Stimulated activated naive CD8-positive, alpha-beta T cell treated with anti-CD3 and anti-CD28 coated beads, Interleukin-15, Interleukin-2, amounts not matched to agents 100 U/mL and 50 U/mL, for 24 hours (primary cell): ENCODE measurements at places on chromosomes 2 and 18.

DNA sequence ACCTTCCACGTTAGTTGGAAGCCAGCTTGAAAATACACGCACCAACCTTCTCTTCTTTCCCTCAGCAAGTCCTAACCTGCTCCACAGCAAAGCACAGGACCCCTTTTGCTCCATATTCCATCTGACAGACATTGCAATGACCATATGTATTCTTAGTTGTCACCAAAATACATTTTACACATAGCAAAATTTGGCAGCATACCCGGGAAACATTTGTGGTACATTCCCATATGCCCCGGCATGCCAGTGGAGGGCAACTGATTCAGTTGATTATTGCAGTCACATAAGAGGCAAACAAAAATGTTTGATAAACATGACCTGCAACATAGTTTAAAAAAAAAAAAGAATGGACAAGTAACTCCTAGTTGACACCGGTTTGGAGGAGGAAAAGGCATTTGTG lies 202.1 kb upstream of the UBE2E3 start:
- no peak for DNase-seq

DNA sequence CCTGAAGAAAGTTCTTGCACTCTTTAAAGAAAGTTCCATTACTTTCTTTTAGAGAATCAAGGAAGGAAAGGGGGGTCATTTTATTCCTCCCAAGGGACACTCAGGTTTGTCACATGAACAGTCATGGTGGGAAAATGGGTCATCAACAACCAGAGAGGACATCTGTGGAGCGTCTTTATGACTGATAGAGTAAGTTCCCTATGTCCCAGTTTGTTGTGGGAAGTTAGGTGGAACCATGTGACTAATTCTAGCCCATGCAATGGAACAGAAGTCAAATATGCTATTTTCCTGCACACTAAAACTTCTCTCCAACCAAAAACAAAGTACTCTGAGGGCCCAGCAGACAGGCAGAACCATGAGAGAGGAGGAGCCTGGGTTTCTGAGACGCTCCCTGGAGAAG lies 165.6 kb upstream of the SERTAD2 start:
- DNase-seq: no peak

- DNase-seq: no peak
These were observed 26.0 kb downstream of the SOS1 start for GRCh38 chr2:39094717-39095363.

DNA sequence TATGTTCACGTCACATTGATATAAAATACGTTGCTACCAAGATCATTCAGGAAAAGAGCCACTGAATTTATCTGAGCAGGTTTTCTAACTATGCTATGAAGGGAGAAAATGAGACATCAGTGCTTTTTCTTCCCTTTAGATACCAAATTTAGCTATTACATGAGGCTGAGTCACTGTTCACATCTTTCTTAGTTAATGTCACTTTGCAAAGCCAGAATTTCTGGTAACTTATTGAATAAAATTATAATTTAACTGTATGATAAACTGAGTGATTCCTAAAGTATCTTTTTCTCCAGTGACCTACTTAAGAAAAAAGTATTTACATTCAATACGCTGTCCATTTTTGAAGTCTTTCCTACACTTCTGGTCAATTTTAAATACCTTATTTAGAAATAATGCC lies 22.7 kb downstream of the C1D start:
- DNase-seq: no peak

DNA sequence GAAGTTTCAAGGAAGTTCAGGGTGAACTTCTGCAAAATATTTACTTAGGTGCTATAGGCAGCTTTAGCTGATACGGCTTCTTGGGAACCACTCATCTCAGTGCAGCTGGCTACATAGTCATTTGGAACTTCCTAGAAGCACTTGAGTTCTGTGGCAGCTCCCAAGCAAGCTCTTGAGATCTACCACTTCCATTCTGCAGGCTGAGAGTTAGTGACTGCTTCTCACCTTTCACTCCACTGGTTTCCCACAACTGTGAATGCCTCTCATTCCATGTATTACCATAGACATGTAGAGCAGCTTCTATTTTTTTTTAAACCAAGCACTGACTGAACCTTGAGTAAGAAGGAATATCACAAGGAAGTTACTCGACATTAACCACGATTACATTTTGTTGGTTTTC lies 994.1 kb upstream of the ACVR2A start:
- DNase-seq: no peak

DNA sequence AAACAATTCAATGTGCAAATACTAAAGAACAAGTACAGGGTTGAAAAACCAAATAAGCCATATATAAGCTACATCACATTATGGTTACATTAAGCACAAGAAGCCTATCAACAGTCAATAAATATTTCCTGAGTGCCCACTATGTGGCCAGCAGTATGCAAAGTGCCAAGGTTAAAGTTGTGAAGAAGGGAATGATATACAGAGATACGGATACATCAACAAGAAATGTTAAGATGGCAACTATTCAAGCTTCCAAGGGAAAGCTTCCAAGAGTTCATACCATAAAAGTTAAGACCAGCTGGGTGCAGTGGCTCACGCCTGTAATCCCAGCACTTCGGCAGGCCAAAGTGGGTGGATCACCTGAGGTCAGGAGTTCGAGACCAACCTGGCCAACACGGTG lies 14.0 kb downstream of the DYM start:
- no peak for DNase-seq

GRCh38 chr2:201698588-201699226 lies at the start of gene MPP4:
Gene MPP4, minus strand, starts transcription at chr2:201698644. Its CDS starts 4,690 bp downstream, at chr2:201693954.
- no peak for DNase-seq

DNA sequence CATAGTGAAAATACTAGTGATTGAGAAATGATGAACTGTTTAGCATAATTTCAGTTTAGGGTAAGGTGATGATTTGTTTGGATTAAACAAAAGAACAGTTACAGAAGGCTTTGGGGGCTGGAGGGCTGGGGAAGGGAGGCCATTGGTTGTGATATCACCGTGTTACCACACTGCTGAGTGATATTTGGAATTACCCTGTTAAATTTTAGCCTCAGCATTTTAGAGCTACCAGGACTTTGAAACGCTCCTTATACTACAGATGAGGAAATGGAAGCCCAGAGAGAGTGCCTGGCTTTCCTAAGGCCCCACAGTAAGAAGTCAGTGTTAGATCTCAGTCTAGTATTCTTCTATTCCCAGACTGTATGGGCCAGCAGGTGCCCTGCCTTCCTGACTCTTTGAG lies 15.6 kb downstream of the ARHGEF33 start:
- no peak for DNase-seq

DNA sequence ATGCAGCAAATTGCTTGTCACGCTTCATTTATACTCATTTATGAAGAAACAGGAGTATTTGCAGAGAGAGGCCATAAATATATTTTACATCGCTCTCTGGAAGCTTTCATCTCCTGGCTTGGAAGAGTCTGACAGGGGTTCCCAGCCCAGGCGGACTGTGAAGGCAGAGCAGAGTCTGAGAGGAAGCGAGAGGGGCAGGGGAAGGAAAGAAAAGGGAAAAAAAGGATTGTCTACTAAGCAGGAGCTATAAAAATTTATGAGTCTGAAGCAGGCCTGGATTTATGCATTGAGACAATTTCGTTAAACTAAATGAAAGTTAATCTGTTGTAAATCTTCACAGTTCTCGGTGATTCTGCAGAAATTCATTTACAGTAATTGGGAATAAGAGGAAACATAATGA lies 143.9 kb upstream of the GYPC start:
- DNase-seq: no peak

GRCh38 chr2:12436483-12436882 lies 280.3 kb upstream of the TRIB2 start:
- no peak for DNase-seq

DNA sequence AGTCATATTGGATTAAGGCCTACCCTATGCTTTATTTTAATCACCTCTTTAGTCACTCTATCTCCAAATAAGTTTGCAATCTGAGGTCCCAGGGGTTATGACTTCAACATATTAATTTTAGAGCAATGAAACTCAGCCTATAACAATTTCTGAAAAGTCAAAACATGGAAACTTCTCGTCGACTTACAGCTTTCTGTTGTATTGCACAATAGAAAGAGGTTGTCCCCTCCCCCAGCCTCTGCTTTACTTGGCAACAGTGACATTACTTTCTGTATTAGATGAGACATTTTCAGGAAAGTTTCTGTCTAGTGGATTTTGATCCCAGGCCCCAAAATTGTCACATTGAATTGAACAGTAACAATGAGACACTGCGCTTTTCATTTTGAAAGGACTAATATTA lies 326.4 kb downstream of the THSD7B start:
- no peak for DNase-seq

- no peak for DNase-seq
These were observed 1723.7 kb downstream of the SUCLG1 start for GRCh38 chr2:82735336-82735735.

- DNase-seq: no peak
These were observed 14.1 kb downstream of the PTRHD1 start for GRCh38 chr2:24779116-24779515.

- no peak for DNase-seq
These were observed 98.7 kb downstream of the FAM210A start for GRCh38 chr18:13627639-13628038.

GRCh38 chr2:4144731-4145130 lies 441.4 kb downstream of the DCDC2C start:
- no peak for DNase-seq

DNA sequence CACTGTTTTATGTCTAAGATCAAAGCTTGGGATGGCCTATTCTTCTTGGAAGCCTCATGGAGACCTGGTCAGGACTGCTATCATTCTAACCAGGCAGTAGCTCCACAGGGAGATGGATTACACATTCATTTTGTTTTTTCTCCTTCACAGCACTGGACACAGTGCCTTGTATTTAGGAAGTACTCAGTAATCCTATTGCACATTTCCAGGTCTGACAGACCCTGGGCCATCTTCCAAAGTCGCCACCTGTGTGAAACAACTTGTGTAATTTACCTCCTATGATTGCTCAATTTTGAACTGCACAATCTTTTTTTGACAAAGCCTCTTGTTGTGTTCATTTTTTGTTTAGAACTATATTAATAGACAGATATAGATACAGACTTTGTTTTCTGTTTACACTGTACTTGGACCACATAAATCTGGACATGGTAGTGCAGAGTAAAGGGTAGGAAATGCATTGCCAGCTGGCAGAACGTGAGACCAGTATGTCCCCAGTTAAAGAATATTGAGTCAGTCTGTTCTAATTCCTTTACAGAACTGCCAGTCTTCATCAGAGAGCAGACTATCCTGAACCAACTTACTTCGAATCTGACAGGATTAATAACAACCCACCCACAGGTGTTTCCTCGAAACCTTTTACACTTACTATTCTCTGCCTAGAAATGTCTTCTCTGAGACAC lies 277.8 kb upstream of the CYRIA start:
- no peak for DNase-seq

DNA sequence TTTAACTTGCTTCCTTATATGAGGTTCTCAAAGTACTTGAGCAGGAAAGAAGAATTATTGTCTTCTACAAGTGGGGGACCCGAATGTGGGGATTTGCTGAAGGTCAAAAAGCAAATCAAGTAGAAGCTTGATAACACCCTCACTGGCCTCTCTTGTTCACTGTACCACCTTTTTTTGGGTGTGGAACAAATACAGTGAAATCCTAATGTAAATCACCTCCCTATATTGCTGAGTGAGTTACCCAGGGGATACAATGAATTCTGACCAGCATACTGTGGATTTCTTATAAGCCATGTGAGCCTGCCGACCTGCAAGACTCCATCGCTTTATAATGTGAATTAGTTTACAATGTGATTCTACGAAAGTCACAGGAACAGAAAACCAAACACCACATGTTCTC lies 66.5 kb downstream of the DOCK10 start:
- DNase-seq: no peak

GRCh38 chr2:63735263-63735662 lies 106.4 kb upstream of the UGP2 start:
- DNase-seq: no peak

- DNase-seq: no peak
These were observed 345.5 kb downstream of the TNS1 start for GRCh38 chr2:217657252-217657651.

DNA sequence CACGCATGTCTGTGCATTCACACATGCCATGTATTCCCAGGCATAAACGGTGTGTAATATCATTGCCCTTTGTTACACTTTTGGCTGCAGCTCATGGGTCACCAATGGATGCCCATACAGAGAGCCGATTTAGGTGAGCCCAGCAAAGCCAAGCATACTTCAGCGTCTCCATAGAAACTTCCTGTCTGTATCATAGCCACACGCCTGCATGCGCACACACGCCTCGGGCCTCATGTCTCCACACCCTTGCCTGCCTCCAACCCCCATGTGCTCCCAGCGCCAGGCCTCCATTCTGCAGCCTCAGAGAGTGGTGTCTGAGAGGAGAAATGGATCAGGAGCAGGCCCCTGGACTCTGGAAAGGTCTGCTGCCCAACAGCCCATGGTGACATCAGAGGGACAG lies 33.5 kb upstream of the SELENOI start:
- no peak for DNase-seq

- no peak for DNase-seq
These were observed 170.4 kb downstream of the KCNE4 start for GRCh38 chr2:223222397-223222796.

DNA sequence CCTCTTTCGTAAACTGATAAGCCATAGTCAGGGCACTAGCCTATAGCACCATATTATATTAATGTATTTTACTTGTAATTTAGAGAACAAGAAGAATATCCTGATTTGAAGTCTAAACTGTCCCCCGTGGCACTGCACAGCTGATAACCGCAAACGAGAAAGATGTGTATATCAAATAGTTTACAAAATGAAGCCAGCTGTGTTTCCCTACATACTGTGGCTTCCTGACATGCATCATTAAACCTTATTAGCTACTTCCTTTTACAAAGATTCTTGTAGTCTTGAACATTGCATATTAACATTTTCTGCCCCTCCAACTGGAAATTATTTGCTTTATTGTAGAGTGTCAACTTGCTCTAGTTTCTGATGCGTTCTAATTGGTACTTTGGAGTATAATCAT lies 153.5 kb upstream of the NFATC1 start:
- DNase-seq: no peak

DNA sequence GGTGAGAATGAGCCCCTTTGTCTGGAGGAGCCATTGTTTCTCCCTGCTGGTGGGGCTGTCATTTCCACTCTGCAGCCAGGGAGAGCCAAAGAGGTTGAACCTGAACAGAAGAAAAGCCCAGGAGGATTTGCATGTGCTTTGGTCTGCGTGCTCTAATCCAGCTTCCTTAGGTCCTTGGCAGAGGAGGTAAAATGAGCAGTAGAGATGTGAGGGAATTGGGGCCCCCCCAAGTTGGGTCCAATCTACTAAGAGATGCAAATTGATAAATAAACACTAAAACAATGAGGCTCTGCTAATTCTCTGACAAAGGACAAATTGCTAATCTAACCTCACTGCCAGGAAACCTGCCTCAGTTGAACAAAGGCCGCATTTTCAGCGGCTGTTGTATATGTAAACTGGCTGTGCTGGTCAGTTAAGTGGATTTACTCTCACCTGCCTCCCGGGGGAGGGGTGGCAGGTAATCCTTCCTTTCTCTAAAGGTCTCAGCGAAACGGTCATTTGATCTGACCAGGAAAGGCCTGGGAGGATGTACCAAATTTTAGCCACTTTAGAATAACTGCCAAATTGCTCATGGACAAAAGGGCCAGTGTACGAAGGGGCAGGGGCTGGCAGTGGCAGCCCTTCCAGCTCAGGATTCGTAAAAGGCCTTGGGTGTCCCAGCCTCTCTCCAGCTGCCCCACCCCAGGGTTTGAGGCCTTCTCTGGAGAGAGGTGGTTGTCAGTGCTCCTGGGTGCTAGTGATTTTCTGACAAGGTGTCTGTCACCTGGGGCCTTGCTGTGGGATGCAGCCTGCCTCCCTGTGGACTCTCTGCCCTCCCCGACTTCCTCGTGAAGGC lies 193.6 kb downstream of the MIB1 start:
- no peak for DNase-seq
